ENCODE measurements at places on chromosomes 5 and 9.

DNA sequence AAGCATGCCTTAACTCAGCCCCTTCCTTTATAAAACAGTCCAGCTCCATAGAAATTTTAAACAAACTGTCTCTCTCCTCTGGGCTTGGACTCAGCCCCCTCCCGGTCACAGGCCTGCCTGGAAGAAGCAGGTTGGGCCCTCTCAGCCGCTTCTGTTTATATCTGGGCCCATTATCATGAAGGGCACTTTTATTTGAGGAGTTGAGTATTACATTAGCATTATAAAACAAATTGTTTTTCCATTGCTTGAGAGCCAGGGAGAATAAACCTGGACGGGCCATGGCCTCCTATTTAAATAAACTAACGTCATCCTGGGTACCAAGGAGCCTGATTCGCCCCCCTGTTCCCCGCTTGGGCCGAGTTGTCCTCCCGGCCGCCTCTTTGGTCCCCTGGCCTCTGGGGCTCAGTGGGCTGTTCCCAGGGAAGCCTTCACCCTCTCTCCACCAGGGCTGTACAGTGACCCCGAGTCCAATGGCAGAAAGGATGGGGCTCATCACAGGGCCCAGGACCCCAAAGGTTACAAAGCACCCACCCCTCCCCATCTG lies 13.2 kb downstream of the IRX2 start:
- no peak for DNase-seq

- no peak for DNase-seq
Observed at GRCh38 chr9:80175286-80176150, 603.8 kb downstream of the TLE4 start.

DNA sequence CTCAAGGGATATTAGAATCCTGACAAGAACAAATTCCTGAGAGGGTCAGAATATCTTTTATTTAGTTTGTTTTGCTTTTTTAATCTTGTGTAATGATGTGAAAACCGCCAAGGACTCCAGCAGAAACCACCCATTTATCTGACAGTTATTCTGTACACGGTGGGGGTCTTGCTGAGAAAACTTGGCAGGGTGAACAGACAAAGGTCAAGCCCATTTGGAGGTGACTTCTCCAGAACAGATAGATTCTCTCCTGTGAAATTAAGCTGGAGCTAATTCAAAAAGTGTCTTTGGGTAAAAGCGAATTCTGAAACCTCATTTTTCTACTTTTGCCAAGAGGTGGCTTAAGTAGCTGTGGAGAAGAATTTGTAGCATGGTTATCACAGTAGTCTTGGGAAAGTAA lies 484.4 kb downstream of the SPOCK1 start:
- DNase-seq, result no peak

DNA sequence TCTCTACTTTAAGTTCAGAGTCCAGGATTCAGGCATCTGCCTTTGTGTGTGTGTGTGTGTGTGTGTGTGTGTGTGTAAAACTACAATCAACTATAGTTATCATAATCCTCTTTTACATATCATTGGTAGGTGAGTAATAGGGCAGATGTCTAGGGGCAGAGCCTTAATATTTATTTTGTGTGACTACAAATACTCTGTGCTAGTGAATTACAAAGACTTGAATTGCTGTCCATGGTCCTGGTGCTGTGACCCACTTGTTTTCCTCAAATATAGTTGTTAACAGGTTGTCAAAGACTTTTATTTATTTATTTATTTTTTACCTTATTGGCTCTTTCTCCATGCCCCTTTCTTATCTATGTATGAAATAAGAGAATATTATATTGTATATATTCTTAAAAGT lies 196.8 kb downstream of the ANXA1 start:
- no peak for DNase-seq

DNA sequence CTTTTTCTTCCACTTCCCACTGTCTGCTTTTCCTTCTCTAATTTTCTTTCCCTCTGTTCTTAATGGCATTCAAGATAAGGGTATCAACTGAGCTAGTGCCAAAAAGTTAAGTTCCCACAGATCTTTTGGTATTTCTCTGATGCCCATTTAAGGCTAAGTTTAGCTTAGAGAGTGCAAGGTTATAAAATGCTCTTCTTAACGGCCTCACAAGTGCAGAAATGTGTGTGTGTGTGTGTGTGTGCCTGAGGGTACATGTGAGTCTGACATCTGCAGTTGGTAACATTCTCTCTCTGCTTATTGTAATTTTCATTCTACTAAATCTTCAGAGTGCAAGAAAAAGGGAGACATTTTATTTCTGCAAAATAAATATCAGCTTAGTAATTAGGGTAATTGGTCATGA lies 24.2 kb downstream of the FBN2 start:
- no peak for DNase-seq

GRCh38 chr5:4905674-4906520 lies 234.2 kb upstream of the ADAMTS16 start:
- DNase-seq, result no peak

GRCh38 chr5:34916518-34916917 lies 1.0 kb downstream of the BRIX1 start:
- no peak for DNase-seq

DNA sequence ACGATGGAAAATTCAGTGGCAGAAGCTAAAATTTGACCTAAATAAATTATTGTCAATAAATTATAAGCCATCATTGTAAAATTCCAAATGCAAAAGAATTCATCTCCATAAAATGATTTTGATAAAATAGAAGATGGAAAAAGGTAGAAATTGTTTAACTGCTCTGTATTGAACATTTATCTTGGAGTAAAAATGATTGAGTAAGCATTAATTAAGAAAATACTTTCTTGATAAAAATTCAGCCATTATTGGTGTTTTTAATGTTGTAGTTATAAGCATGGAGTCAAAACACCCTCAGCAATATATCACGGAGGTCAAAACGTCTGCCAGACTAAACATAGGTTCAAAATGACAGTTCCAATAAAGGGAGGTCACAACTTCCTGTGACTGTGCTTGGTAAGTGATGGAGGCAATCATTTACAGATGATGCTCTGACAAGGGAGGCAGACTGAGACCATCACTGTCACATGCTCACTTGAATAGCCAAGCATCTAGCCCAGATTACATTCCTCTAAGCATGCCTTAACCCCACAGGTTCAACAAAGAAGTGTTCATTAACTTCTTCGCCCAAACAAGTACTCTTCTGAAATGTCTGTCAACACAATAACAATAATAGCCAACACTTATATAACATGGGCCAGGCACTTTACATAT lies 69.5 kb downstream of the SH3TC2 start:
- no peak for DNase-seq

GRCh38 chr9:27005491-27005890 lies at the start of gene LRRC19:
Gene LRRC19, minus strand, starts transcription at chr9:27005672. Its CDS starts 5,978 bp downstream, at chr9:26999694.
- DNase-seq, result no peak

DNA sequence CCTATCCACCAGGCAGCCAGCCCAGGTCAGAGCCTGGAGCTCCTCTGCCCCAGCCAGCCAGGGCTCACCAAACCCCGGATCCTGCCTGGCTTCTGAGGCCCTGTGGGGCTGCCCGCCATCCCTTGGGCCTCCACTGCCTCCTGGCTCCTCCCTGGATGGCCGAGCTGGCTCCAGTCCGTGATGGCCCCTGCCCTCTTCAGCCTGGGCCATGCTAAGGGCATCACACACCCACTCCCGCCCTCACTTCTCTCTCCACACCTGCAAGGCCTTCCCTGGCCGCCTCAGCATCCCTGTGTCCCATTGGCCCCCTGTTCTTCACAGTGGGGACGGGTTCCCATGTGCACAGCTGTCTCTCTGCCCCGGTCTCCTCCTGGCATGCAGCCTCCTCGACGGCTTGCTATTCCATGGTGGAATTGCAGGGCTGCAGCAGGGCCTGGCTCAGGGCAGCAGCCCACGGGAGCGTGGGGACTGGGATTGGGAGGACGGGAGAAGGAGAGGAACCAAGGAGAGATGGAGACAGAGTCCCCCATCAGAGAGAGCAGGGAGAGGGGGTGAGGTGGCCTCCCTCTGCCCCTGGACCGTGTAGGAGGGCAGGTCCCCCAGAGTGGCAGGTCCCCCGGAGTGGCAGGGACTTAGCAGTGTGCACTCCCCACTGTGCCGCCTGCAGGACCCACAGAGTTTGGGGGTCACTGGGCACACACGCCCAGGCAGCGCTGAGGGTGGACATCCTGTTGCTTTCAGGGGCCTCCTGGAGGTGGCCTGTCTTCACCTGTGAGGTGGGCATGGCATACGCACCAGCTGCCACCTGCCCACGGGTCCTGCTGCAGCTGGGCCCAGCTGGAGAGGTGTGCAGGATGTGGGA lies 16.7 kb upstream of the RNU6ATAC start:
- peak; percentile 4 for DNase-seq

- no peak for DNase-seq
Observed at GRCh38 chr5:151002250-151002649, 18.1 kb upstream of the GPX3 start.

- no peak for DNase-seq
Observed at GRCh38 chr9:111945216-111945615, 48.6 kb downstream of the UGCG start.

DNA sequence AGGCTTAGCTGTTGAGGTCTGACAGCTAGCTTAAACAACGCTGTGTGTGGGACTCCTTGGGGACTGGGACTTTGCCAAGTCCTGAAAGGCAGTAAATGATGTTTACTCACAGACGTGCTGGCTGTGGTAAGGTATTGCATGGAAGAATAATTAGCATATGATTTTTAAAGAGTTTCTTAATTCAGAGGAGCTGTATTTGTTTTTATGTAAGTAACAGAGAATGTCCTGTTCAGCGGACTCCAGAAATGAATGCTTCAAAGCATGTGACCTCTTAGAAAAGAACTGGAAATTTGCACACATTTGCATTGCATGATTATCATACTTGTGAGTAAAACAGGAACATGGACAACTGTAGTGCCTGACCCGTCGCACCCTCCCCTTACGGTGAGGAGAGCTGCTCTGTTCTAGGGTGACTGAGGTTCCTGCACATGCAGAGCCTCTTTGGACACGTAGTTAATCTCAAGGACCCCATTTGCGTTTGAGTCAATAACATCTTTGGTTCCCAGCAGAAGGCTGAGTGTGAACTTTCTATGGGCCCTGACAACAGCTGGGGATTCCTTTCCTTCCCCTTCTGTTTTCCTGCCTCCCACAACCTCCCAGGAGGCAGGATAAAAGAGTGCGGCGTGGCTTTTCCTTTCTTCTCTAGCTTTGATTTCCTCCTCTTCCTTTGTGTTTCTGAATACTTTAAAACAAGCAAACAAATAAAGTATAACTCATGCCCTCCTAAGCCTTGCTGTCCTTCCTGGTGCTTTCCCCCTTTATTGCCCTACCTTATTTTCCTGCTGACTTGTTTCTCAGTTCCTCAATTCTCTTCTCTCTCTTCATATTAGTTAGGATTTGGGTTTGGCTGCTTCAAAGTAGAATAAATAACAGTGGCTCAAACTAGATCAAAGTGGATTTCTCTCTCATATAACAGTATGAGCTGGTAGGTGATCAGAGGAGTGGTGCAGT lies 157.2 kb upstream of the CD180 start:
- no peak for DNase-seq

GRCh38 chr5:73378070-73378469 lies 70.5 kb downstream of the FOXD1 start:
- no peak for DNase-seq

GRCh38 chr5:150510460-150511263 lies 2.7 kb downstream of the NDST1 start:
- no peak for DNase-seq

GRCh38 chr9:73824671-73825070 lies 672.5 kb upstream of the RORB start:
- DNase-seq, result no peak

Data from activated naive CD4-positive, alpha-beta T cell treated with anti-CD3 and anti-CD28 coated beads, Interleukin-2, amount 50 U/mL, for 16 hours (primary cell).